Omental fat pad (tissue), 4 donors: ENCODE measurements at places on chromosomes 7 and 10.

- no peak for DNase-seq
These were observed 344.6 kb upstream of the AOAH start for GRCh38 chr7:37068902-37069301.

GRCh38 chr7:135914346-135914745 is 62.8 kb downstream of the MTPN start:
- no peak for DNase-seq

GRCh38 chr10:109215291-109216075 is 707.8 kb downstream of the XPNPEP1 start:
- DNase-seq = no peak

- DNase-seq = no peak
These were observed 10.9 kb upstream of the SP8 start for GRCh38 chr7:20797462-20798080.

GRCh38 chr7:137633133-137633532 is 213.6 kb downstream of the DGKI start:
- DNase-seq = no peak

DNA sequence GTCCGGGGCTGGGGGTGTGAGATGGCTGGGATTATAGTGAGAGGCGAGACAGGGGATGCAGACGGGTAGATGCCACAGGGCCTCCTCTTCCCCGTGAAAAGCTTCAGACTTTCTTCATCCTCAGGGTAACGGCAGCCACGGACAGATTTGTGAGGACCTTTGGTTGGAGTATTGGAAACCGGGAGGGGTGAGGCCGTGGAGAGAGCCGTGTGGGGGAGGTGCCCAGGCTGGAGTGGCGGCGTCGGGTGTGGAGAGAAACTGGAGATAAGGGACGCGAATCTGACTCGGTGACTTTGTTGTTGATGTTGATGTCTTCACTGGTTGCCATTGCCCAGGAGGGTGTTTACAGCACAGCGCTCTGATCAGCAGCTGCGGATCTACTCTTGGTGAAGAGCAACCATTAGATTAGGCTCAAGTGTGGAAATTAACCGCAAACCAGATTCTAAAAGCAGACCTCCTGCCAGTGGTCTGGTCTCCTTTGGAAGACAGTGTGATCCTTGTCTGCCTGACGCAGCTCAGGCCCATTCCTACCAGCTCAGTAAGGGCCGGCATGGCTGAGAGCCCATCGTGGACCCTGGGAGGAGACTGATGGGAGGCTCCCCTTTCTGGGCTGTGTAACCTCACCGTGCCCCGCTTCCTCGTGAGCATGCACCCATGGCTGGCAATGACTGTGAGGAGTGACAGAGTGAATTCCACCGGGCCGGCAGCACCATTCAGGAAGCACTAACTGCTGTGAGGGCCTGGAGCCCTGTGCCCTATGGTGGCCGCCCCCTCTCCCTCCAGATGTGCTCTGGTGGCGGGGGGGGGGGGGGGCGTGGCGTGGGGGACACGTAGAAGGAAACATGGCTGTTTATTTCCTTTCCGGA is 90.3 kb downstream of the INPP5A start:
- no peak for DNase-seq
